Cardiac muscle cell (in vitro differentiated cells and primary cell): ENCODE measurements at places on chromosomes 5 and 9. TPM values are rescaled to one million over a fixed set of nuclear protein-coding genes. Genes with fewer than 3 reads are reported as not detected.

PCDHAC1 gene
- polyA plus RNA-seq, result 3.4 and 5.1 TPM in 2 replicates

RC3H2 gene
- polyA plus RNA-seq, result 31.1 and 37.7 TPM in 2 replicates

FXN gene
- polyA plus RNA-seq, result 45.0 and 55.8 TPM in 2 replicates

TAS2R1 gene
- not detected in 2 replicates for polyA plus RNA-seq
